ENCODE measurements at places on chromosomes 1 and 21.

DNA sequence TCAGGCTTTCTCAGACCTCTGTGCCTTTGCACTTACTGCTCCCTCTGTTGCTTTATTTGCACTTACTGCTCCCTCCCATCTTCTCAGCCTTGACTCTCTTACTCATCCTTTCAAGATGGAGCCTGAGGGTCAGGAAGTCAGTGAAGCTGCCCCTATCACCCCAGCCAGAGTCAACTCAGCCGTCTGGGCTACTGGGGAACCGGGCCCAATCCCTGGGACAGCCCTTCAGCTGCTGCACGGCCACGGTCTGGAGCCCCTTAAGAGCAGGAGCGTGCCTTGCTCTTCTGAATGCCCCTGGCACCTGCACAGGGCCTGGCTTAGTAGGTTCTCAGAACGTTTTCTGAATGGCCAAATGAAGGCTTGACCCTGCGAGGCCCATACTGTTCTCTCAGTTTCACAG lies 244.4 kb downstream of the FOXD2 start:
- DNase-seq, result no peak

GRCh38 chr1:28927648-28928313 lies 13.4 kb downstream of the EPB41 start:
- DNase-seq, result no peak

GRCh38 chr1:154465621-154466195 lies 36.3 kb upstream of the TDRD10 start:
- no peak for DNase-seq

GRCh38 chr21:35204850-35205541 lies 155.9 kb upstream of the RUNX1 start:
- peak; percentile 85 for DNase-seq

GRCh38 chr1:4634793-4635406 lies 19.5 kb upstream of the AJAP1 start:
- DNase-seq, result no peak

- DNase-seq, result no peak
These were observed 4.2 kb downstream of the NPPB start for GRCh38 chr1:11854519-11854918.

GRCh38 chr1:11985171-11985570 lies 4.9 kb downstream of the MFN2 start:
- DNase-seq, result no peak

- peak; percentile 62 for DNase-seq
These were observed 68.7 kb upstream of the ROR1 start for GRCh38 chr1:63705078-63705477.

DNA sequence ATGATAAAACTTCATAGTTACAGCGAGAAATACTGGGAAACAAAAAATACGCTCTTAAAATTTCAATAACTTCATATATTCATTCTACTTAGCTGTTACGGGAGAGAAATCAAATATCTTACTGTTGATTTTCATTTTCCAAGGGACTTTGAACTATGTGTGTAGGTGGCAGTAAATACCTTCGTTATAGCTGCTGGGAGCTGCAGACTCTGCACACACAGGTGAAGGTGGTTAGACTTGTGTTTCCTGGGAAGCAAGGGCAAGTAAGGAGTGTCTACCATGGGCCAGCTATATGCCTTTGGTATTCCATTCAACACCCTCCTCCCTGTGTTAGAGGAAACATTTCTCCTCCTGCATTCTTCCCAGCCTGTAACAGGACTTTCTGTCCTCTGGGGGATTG lies 51.4 kb upstream of the DIRAS3 start:
- no peak for DNase-seq

Data from pancreas (tissue), 10 donors.